Pancreas (tissue), 10 donors: ENCODE measurements at places on chromosomes 1 and 21. TPM values are rescaled to one million over a fixed set of nuclear protein-coding genes. Genes with fewer than 3 reads are reported as not detected.

GRCh38 chr1:43975249-43975961 lies 645 bp downstream of the ATP6V0B start:
- peak; percentile 70 for DNase-seq

DNA sequence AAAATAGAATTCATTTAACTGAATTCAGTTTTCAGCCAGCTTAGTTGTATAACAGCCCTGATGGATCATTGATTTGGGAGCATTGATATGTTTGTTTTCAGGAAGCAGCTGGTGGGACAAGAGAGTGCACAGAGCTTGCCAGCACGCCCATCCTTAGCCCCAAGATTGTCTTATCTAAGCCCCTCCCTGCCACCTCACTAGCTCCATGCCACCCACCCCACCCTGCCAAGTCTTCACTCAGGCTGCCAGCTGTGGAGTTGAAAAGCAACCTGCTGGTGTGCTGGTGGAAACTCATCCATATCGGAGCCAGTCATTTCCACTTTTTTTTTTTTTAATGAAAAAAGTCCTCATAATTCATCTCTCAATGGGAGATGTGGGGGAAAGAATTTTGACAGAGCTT lies 11.8 kb downstream of the KIRREL1 start:
- no peak for DNase-seq

- DNase-seq = no peak
Observed at GRCh38 chr1:209257454-209257853, 326.1 kb upstream of the CAMK1G start.

The DNM3 gene
- 0.54 TPM for total RNA-seq
